ENCODE measurements at places on chromosomes 7 and 10.

- no peak for DNase-seq
Measured at GRCh38 chr10:80320377-80320776, 30.9 kb upstream of the MAT1A start.

GRCh38 chr10:121791761-121792160, 136.1 kb downstream of the ATE1 start:
- no peak for DNase-seq

DNA sequence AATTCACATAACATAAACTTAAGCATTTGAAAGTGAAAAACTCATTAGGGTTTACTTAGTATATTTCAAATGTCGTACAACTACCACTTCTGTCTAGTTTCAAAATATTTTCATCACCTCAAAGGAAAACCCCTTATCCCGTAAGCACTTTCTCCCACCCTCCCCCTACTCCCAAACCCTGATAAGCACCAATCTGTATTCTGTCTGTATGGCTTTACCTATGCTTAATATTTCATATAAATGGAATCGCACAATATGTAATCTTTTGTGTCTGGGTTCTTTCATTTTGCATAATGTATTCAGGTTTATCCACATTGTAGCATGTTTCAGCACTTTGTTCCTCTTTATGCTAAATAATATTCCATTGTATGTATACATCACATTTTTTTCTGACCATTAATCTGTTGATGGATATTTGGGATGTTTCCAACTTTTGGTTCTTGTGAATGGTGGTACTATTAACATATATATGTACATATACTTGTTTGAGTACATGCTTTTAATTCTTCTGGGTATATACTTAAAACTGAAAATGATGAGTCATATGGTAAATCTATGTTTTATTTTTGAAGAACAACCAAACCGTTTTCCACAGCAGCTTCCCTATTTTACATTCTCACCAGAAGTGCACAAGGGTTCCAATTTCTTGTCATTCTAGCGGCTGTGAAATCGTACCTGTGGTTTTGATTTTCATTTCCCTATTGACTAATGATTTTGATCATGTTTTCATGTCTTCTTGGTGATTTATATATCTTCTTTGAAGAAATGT, 6.2 kb upstream of the STARD3NL start:
- DNase-seq = peak; percentile 60

DNA sequence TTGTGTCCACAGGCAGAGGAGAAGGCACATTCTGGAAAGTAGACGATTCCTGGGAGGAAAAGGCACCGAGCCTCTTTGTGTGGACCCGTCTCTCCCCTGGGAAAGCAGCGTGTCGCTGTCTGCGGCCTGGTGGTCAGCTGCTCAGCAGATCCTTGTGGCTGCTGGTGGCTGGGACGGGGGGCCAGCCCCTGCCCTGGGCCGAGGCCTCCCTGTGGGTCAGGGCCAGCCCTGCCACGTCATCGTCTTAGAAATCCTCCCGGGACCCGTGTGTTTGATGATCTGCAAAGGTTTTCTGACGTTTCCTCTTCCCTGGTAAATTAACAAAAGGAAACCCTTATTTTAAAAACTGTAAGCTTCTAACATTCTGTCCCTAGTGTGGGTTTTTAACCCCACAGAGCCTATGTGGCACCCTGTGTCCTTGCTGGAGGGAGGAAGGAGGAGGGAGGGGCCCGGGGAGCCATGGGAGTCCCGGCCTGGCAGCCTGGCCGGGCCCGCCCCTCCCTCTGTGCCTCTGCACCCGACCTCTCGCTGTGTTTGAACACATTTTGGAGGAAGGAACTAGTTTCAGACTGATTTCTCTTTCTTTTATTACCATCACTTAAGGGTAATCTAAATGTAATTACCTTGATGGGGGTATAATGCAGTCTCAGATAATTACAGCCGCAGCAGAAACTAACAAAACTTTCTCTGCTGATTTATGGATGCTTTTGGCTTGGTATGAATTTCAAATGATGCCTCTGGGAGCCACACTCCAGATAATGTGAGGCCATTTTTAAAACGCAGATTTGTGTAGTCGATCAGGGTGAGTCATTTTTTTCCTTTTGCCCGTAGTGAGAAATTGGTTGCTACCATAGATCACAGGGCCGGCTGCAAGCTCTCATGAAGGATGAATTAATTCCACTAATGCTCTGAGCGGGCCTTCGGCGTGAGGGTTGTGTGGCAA, 85.5 kb downstream of the NKX6-2 start:
- DNase-seq = no peak
